CD4-positive, alpha-beta T cell (primary cell): ENCODE measurements at places on chromosomes 6 and 20.

GRCh38 chr20:25553819-25554296 is 31.5 kb downstream of the NINL start:
- no peak for DNase-seq

DNA sequence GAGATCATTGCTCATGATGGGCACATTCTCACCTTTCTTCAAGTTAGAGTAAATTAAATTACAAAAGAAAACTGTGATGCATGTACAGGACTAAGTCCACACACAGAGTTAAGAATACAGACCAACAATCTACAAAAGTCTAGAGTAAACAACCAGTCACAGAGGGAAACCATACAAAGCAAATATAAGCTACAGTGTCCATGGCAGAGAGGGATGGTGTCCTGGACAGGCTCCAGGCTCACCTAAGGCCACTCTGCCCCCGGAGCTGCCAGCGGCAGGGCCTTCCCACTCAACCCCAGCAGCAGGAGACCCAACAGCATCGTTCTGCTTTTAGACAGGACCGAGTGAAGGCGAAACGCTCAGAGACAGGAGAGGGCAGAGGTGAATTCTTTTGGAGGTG is 16.0 kb downstream of the PDE10A start:
- DNase-seq, result no peak

DNA sequence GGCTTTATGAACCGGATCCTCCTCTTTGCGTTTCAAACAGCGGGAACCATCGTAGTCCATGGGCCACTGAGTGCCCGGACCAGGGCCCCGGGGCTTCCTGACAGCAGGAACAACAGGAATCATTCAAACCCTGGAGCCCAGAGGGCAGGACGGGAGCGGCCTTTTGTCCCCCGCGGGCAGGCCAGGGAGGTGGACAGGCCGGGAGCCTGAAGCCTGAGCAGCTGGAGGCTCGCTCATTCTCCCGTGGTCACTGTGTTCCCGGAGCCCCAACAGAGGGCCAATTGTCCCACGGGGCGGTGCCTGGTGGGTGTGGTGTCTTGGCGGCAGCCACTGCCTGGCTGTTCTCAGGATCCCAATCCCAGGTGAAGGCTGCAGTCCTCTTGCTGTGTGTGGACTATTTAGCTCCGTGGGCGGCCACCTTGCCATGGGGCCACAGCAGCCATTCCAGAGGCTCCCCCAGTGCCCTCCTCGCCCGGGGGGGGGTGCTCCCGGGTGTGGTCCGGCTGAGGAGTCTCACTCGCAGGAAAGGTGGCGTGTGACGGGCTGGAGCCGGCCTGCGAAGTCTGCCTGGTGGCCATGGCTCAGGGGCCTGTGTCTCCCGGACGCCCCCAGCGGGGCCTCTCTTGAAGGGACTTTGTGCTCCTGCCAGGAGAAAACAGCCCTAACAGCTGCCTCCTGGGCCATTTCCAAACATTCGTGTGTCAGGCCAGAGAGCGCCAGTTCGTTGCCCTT is 77.2 kb upstream of the BHLHE23 start:
- no peak for DNase-seq

DNA sequence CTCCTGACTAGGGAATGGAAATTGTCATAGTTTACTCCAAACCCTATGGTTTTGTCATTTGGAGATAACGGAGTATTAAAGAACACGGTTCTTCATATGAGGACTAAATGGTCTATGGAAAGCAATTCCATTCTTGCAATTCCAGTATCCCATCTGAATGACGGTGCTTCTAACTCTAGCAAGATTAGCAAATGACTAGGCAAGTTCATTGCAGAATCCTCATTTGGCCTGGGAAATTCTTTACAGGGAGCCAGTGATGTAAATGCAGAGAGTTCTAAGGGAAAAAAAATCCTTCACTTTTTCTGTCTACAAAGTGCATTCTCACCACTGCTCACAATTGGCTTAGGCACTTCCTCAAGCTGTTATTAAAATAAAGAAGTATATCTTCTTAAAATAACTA is 111.5 kb downstream of the MOXD1 start:
- DNase-seq, result no peak

GRCh38 chr20:59376109-59376841 is 75.9 kb downstream of the EDN3 start:
- DNase-seq, result no peak
